ENCODE measurements at places on chromosomes 4 and X. TPM values are rescaled to one million over a fixed set of nuclear protein-coding genes. Genes with fewer than 3 reads are reported as not detected.

Gene RPA4
- total RNA-seq = 12.6 TPM

Gene PCDH18
- 49.6 TPM for total RNA-seq

Gene CASP3
- 9.6 TPM for total RNA-seq

Gene SEC24D
- 24.0 TPM for total RNA-seq

Gene HHIP
- 0.60 TPM for total RNA-seq

Gene PAGE2B
- total RNA-seq = not detected

Gene CBLL2
- total RNA-seq = not detected

Gene ZNF630
- total RNA-seq = 4.5 TPM

Gene FAM184B
- total RNA-seq = not detected

Gene ATP1B4
- not detected for total RNA-seq

Gene FRMD7
- total RNA-seq = not detected

Gene CCDC110
- 0.90 TPM for total RNA-seq

Gene DGKQ
- 9.0 TPM for total RNA-seq

Gene HSFX2
- 3.3 TPM for total RNA-seq

Gene SPINK2
- total RNA-seq = not detected

Gene TTC29
- total RNA-seq = not detected

Gene SLC38A5
- 2.5 TPM for total RNA-seq

Gene PABPC5
- 4.3 TPM for total RNA-seq

Gene MID1
- 17.7 TPM for total RNA-seq

Gene CYSLTR1
- 0.90 TPM for total RNA-seq

Gene SYTL5
- 0.44 TPM for total RNA-seq

Gene USP27X
- 3.1 TPM for total RNA-seq

Gene KIAA1210
- total RNA-seq = not detected

Gene IL3RA
- 3.3 TPM for total RNA-seq

Gene C1GALT1C1
- 16.5 TPM for total RNA-seq

Gene GYPE
- 0.44 TPM for total RNA-seq

Gene CPE
- total RNA-seq = 82.8 TPM

Gene RNF175
- 0.63 TPM for total RNA-seq

Gene PCDH19
- 5.7 TPM for total RNA-seq

Gene RIBC1
- 0.42 TPM for total RNA-seq

Gene HPGDS
- 3.6 TPM for total RNA-seq

Gene SH3D19
- total RNA-seq = 206 TPM

Gene CHIC2
- total RNA-seq = 84.6 TPM

Gene SLC6A14
- not detected for total RNA-seq

Gene SH3RF1
- total RNA-seq = 10.6 TPM

Gene FHDC1
- 5.0 TPM for total RNA-seq

Gene NEIL3
- total RNA-seq = not detected

Gene RTL3
- 0.21 TPM for total RNA-seq

Gene FBXW7
- total RNA-seq = 63.3 TPM
